NCI-H1092 treated with DMSO at 0.1 percent for 48 hours (cell line): ENCODE measurements at places on chromosomes 4 and X.

- no peak for DNase-seq
Measured at GRCh38 chr4:122221322-122221721, 69.2 kb downstream of the BLTP1 start.

GRCh38 chr4:85565761-85566480, 91.0 kb downstream of the ARHGAP24 start:
- DNase-seq = no peak

- no peak for DNase-seq
Measured at GRCh38 chrX:136215559-136215958, 35.6 kb downstream of the MAP7D3 start.

DNA sequence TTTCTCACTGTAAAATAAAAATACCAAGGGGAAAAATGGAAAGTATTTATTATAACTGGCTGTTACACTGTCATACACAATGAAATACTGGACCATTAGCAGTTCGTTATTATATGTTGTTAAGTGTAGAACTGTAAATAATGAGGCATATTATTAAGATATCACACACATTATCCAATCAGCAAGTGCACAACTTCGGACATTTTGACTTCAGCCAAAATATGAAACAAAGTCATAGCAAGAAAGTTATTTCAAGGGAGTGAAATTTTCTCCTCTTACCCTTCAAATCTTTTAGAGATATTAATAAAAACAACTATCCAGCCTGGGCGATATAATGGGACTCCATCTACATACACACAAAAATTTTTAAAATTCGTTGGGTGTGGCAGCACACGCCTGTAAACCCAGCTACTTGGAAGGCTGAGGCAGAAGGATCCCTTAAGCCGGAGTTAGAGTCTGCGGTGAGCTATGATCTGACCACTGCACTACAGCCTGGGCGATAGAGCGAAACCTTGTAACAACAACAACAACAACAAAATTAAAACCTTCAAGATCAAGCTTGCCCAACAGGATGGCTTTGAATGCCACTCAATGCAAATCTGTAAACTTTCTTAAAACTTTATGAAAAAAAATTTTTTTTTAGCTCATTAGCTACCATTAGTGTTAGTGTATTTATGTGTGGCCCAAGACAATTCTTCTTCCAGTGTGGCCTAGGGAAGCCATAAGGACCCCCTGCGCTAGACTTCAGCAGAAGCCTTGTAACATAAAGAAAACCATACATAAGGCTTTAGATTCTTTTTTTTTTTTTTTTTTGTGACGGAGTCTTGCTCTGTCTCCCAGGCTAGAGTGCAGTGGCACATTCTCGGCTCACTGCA, 1.3 kb upstream of the CISD2 start:
- DNase-seq = no peak

DNA sequence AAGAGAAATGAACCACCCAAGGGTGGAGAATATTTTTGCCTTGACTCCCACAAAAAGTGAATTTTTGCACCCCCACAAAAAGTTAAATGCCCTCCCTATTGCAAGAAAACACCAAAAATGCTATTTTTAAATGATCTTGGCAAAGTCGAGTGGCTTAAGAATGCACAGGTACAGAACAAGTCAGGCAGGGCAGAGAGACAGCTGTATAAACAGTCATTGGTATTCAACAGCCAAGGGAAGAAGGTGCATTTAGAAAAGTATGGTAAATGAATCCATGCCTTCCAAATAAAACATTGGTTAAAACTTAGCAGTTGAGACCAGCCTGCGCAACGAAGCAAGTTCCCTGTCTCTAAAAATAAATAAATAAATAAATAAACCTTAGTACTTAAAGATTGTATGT, 169.3 kb downstream of the CHIC2 start:
- peak; percentile 39 for DNase-seq

DNA sequence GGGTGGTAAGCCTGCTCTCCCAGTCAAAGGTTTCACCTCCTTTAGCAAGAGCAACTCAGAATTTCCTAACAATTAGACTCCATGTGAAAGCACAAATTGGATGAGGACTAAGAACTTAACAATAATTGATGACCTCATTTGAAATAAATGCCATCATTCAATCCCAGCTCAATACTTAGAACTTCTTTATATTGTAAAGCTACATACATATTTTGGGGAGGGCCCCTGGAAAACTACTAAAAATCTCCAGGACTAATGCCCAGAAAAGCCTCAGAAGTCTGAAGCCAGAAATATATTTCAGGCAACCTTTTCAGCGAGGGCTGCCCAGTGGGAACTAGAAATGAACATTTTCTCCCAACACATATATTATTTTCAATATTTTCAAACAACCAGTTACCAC, 38.1 kb downstream of the AMOT start:
- no peak for DNase-seq

GRCh38 chr4:114378305-114378903, 220.2 kb upstream of the UGT8 start:
- DNase-seq = peak; percentile 14

DNA sequence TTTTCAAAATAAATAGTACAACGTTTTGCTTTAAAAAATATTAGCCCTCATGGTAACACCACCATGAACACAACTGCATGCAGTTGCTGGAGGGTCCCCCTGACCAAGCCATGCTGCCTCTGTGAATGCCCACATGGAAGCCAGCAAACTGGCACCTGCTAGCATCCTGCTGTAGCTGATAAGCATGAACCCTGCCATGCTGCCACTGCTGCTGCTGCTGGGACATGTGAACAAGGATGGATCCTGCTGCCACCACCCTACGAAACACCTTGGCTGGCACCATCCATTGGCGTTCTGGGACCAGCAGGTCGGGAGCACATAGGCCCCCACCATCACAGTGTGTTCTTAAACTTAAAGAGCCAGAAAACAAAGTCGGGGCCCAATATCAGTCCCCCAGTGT, 83.9 kb downstream of the SATL1 start:
- DNase-seq = no peak

GRCh38 chr4:140672416-140672815, 83.8 kb downstream of the TBC1D9 start:
- no peak for DNase-seq

DNA sequence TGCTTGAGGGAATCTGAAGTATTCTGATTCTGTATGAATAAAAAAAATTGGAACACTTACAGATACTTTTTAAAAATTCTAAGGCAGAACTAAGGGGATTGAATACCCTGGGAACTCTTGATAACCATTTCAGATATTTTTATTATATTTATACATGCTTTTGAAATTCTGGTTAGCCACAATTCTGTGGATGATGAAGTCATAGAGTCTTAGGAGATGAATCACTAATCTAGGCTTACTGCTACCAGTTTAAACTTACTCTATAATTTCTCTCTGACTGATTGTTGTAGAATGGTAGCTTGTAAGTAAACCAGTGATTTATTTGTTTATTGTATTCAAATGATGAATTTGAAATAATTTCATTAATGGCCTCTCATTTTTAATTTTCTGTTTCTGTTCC, 11.4 kb upstream of the SLAIN2 start:
- DNase-seq = no peak

DNA sequence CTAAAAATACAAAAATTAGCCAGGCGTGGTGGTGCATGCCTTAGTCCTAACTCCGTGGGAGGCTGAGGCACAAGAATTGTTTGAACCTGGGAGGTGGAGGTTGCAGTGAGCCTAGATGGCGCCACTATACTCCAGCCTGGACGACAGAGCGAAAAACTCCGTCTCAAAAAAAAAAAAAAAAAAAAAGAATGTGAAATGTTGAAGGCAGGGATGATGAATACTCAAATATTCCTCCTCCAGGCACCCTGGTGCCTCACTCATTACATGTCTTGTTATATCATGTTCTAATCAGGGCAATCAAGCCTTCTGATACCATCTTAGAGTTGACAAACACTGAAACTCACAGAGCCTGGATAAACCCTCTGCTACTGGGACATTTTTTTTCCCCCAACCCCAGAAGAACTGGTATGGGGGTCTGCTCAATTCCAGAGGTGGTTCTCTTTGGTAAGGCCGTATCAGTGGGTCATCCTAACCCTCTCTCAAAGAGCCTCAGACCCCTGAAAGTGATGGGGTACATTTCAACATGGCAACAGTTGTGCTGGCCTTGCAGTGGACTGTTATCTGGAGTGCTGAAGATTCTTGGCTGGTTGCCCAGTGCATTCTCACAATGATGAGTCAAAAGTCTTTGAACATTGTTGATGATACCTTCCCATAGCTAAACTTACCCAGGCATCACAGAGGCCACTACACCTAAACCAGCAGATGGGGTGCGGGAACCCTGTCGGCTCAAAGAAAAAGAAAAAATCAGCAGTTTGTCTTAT, 2.4 kb upstream of the SH3KBP1 start:
- DNase-seq = no peak

DNA sequence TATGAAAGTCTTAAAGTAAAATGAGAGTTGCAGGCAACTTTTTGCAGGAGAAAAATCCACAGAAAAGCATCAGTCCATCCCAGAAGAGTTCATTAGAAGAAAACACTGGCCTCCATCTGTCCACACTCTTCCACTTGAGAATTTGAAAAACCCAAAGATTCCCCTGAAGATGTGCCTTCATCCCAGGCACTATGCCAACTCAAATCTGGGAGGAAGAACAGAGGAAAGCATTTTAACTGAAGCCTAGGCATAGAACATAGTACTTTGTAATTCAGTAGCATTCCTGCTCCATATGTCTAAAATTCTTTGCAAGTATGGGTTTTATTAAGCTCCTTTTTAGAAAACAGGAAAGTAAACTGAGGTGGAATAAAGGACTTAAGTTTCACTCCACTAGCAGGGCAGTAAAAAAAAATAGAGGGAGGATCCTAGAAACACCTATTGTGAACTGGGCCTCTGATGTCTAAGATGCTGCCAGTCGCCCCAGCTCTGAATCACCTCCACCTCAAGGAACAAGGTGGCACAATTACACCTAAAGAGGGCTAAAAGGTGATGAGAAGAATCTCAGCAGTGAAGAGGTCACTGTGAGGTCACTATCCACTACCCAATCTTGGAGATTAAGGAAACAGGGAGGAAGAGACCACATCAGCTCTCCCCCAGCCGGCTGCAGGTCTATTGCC, 141.9 kb upstream of the FAM241A start:
- no peak for DNase-seq

DNA sequence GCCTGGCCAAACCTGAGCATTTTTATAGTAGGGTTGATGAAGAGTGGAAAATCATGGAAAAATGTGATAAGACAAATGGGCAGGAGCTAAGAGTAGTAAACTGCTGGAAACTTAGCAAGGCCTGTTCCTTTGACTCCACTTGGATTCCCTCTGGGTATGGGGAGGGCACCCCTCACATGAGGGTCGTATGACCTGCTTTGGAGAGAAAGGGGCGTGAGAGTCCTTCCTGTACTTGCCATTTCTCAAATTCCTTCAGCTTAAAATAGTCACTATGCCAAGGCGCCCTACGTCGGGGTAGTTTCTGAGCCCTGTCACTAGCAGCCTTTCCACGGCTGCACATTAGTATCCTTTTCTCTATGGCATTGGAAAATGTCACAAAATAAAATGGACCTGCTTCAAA, 49.1 kb downstream of the GPRIN3 start:
- no peak for DNase-seq

GRCh38 chr4:129337228-129337620, 241.3 kb downstream of the C4orf33 start:
- no peak for DNase-seq

- no peak for DNase-seq
Measured at GRCh38 chrX:12441381-12442128, 303.3 kb downstream of the FRMPD4 start.

GRCh38 chr4:123955167-123955800, 558.7 kb downstream of the SPRY1 start:
- DNase-seq = no peak

GRCh38 chr4:143294310-143294709, 42.4 kb upstream of the GAB1 start:
- no peak for DNase-seq

GRCh38 chr4:24888475-24889344, 24.1 kb downstream of the CCDC149 start:
- DNase-seq = no peak

- no peak for DNase-seq
Measured at GRCh38 chr4:75892508-75892907, 9.7 kb downstream of the PPEF2 start.

GRCh38 chrX:2958199-2958598, 29.1 kb upstream of the ARSD start:
- DNase-seq = no peak

- DNase-seq = no peak
Measured at GRCh38 chr4:140743194-140743931, 12.8 kb downstream of the TBC1D9 start.

DNA sequence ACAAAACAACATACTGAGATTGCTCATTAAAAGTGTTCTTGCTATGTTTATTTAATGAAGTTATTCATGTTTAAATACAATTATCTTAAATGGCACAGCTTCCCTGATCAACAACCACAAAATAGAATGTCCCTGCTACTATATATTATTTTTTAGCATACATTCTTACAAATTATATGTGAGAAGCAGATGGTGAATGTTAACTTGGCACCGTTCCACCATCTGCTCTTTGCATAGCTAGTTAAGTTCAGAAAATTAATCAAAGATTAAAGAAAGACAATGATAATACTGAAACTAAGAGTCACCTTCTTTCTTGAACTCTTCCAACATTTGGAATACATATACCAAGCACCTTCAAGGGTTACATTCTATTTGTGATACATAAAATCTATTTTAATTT, 94.2 kb downstream of the PPP3CA start:
- no peak for DNase-seq

- no peak for DNase-seq
Measured at GRCh38 chr4:22130741-22131140, 182.2 kb upstream of the KCNIP4 start.

DNA sequence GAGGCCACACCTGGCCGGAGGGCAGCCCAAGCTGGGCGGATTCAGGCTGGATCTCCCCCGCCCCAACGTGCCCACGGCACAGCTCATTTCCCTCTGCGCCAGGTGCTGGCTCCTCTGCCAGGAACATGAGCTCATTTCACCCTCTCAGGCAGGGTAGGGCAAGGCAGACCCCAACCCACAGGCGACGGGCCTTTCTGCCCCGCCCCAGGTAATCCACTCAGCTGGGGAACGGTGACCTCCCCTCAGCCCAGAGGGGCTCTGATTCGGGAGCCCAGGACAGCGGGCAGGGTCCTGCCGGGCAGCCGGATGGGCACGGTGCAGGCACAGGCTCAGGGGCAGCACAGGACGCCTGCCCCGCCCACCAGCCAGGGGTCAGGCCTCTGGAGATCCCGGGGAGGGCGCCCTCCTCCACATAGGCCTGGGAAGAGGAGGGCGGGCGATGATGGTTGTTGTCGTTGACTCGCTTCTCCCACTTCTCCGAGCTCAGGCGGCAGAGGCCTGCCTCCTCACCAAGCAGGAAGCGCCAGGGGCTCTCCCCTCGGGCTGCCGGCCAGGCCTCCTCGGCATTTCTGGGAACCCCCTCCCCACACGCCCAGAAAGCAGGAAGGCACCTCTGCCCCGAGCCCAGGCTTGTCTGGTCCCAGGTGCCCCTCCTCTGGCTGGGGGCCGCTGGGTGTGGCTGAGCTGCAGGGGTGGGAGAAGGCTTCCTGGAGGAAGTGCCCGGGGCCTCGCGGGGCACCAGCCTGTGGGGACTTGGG, 31.1 kb downstream of the TACC3 start:
- DNase-seq = no peak

- DNase-seq = no peak
Measured at GRCh38 chr4:32172086-32172485, 1451.9 kb downstream of the PCDH7 start.
